ENCODE measurements at places on chromosomes 7 and 10. TPM values are rescaled to one million over a fixed set of nuclear protein-coding genes. Genes with fewer than 3 reads are reported as not detected.

Gene ZNF804B
- 2.5 TPM for total RNA-seq

DNA sequence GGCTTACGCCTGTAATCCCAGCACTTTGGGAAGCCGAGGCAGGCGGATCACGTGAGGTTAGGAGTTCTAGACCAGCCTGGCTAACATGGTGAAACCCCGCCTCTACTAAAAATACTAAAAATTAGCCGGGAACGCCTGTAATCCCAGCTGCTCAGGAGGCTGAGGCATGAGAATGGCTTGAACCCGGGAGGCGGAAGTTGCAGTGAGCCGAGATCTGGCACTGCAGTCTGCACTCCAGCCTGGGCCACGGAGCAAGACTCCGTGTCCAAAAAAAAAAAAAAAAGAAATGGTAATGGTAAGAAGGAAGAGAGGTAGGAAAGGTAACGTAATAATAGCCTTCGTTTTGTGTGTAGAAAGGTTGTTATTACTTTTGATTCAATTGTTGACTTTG is 1.2 kb downstream of the HSPA14 start:
- no peak for DNase-seq

- no peak for DNase-seq
Observed at GRCh38 chr7:136256491-136256890, 279.3 kb upstream of the MTPN start.

Gene TMEM229A
- 6.4 TPM for total RNA-seq

GRCh38 chr10:108360187-108360586 is 1195.7 kb upstream of the SORCS1 start:
- no peak for DNase-seq

Gene NAT16
- total RNA-seq = 2.3 TPM

Gene PAPOLB
- total RNA-seq = 1.0 TPM

Gene PRTFDC1
- total RNA-seq = 32.4 TPM

DNA sequence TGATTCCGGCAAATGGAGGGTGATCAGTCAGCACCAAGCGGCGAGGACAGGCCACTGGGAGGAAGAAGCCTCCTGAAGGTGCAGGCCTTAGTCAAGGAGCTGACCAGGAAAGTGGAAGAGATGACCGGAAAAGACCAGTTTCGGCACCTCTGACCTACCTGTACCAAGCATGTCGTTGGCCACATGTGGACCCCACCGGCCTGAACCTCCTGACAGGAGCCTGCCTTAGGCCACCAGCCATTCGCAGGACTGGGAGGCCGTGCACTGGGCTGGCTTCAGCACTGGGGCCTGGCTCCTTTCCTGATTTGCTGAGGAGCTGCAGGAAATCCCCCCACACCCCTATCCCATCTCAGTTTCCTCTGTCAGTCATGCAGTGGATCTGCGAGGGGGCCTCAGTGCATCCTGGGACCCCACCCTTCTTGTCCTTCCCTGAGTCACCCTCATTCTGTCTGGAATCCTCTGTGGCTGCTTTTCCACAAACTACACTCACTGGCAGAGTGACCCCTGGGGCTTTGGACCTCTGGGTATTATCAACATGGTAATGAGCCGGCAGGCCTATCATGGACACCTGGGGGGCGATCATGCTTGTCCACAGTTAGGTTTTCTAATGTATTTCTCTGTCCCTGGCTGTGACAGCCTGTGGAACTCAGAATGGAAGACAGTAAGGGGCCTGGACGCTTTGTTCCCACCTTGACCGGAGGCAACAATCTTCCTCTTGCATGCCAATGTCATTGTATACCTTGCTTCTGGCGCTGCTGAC is 33.0 kb downstream of the RAMP3 start:
- DNase-seq = no peak

Gene MEPCE
- 48.7 TPM for total RNA-seq

Gene MAP3K8
- 13.8 TPM for total RNA-seq

Gene DPYSL4
- 59.6 TPM for total RNA-seq

- no peak for DNase-seq
Observed at GRCh38 chr10:9219860-9220259, 1165.4 kb downstream of the GATA3 start.

DNA sequence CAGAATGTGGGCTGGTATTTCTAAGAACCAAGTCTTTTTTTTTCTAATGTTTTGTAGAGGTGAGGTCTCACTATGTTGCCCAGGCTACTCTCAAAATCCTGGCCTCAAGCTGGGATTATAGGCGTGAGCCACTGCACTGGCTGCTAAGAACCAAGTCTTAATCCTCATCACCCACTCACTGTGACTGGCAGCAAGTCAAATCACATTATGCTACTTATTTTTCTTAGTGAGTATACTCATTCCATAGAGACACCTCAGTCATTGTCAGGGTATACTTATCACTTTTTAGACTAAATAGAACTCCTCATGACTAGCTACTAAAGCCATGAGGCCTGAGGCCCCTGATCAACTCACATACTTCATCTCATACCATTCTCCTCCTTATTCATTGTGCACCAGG is 116.1 kb downstream of the STRA8 start:
- DNase-seq = no peak

DNA sequence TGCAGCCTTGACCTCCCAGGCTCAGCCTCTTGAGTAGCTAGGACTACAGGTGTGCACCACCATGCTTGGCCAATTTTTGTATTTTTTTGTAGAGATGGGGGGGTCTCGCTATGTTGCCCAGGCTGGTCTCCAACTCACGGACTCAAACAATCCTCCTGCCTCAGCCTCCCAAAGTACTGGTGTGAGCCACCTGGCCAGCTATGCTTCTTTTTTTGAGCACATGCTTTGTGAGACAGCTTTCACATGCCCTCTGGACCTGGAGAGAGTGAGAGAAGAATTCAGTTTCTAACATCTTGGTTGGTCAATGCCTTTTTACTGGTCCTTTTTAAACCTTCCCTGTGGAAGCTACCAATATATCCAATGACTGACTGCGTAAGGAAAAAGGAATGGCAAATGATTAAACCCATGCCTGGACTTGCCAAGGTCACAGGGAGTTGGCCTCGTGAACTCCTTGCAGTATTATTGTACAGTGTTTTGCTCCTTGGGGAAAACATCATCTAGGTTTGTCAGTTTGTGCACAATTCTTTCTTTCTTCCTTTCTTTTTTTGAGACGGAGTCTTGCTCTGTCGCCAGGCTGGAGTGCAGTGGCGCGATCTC is 6.2 kb upstream of the FOXK1 start:
- DNase-seq = no peak

Gene STRIP2
- 7.7 TPM for total RNA-seq

- DNase-seq = no peak
Observed at GRCh38 chr10:90635111-90635765, 222.6 kb downstream of the HTR7 start.

DNA sequence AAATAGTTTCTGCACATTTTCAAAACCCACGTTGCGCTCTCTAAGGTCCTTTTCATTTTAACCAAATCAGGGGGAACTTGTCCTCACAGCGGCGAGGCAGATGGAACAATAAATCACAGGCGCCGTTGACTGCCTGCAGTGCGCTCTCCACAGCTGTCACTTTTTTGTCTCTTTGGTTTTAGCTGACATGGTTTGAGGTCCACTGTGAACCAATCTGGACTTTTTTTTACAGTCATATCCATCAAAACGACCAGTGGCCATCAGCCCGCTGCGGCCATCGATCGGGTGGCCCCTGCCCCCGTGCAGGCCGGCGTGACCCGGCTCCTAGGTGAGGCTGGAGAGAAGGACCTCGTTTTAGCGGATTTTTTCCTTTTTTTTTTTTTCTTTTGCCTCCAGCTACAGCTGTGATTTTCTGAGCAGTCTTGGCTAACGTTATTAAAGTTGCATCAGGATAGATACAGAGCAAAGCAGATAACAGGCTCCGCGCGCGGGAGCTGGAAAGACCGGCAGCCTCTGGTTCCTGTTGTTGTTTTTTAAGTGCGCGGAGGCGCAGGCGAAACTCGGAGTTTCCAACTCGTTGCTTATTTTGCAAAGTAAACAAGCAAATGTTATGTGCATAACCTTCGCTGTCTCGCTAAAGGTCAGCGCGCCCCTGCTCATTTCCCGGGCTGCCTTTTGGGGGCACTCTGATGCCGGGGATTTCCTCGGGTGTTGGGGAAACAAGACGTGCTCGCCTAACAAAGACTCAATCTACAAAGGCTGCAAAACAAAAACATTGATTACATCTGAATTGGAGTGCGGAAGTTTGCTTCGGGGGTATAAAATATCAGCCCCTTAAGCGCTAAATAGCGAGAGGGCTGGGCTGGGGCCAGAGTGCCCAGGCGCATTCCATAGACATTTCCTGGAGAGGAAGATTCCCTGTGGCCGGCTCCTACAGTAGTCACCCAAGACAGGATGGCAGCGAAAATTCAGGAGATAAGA is 414.8 kb upstream of the MKI67 start:
- DNase-seq = no peak

GRCh38 chr7:94176694-94177200 is 172.6 kb upstream of the BET1 start:
- DNase-seq = no peak

Gene COL13A1
- 0.78 TPM for total RNA-seq

DNA sequence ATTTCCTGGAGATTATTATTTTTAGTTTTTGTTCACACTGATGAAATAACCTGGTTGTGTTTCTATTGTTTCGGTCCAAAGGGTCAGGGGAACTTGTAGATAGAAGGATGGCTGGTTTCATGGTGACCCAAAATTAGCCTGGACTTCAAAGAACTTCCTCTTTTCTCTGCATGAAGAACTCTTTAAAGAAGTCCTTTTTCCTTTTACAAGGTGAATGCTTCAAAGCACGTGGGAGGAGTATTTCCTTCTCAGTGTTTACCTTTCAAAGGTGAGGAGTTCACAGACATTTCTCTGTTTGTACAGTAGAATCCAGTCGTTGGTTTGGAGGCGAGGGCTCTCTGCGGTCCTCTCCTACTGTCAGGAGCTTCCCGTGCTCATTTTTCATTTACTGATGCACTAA is 561.7 kb downstream of the GATA3 start:
- DNase-seq = no peak

GRCh38 chr7:55212838-55213237 is 152.3 kb upstream of the LANCL2 start:
- peak; percentile 24 for DNase-seq

DNA sequence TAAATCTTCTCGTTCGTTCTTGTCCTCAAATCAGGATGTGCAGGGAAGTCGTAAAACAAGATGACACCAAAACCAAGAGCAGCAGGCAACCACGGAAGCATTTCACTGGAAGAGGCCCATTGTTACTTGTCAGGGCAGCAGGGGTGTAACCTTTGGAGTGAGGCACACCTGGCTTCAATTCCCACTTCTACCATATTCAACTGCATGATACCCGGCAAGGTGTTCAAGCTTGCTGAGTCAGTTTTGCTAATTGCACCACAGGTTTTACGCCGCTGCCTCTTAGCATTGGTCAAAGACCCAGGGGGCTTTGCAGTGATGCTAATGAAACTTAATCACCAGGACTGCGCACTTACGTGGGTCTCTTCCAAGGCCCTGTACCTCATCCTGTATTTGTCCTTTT is 50.0 kb upstream of the PTER start:
- DNase-seq = no peak

GRCh38 chr7:2855386-2855785 is 11.3 kb upstream of the GNA12 start:
- DNase-seq = no peak

- DNase-seq = no peak
Observed at GRCh38 chr7:36795451-36796021, 71.2 kb upstream of the AOAH start.

DNA sequence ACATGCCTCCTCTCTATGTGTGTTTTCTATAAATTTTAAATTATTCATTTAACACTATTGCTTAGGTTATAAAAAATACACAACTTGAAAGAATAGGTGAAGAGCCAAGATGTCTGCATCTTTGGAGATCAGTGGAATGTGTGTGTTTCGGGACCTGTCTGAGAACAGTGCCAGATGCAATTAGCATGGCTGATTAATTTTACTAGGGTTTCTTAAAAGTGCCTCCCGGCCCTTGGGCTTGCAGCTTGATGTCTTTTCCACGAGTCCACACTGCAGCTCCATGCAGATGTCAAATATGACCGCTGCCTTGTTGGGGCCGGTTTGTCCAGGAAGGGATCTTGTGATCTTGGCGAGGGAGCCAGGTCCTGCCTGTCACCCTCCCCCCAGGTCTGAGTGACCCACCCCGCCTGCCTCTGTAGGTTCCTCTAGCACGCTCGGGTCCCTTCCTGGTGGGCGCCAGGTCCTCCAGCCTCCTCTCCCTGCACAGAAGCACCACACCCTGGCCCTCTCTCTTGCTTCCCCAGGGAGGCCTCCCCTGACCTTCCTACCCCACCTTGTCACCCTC is 20.7 kb downstream of the LHPP start:
- DNase-seq = no peak

Gene SPDYE2B
- not detected for total RNA-seq

DNA sequence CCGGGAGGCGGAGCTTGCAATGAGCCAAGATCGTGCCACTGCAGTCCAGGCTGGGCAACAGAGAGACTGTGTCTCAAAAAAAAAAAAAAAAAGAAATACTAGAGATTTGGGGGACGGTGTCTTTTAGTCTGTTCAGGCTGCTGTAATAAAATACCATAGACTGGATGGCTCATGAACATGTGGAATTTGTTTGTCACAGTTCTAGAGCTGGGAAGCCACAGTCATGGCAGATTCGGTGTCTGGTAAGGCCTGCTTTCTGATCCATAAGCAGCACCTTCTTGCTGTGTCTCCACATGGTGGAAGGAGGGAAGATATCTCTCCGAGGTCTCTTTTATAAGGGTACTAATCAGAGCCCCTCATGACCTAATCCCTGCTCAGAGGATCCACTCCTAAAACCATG is 102.7 kb upstream of the MKLN1 start:
- no peak for DNase-seq

Gene OR9A2
- total RNA-seq = 3.3 TPM

GRCh38 chr10:22544325-22545068 is 169.9 kb downstream of the PIP4K2A start:
- DNase-seq = no peak

DNA sequence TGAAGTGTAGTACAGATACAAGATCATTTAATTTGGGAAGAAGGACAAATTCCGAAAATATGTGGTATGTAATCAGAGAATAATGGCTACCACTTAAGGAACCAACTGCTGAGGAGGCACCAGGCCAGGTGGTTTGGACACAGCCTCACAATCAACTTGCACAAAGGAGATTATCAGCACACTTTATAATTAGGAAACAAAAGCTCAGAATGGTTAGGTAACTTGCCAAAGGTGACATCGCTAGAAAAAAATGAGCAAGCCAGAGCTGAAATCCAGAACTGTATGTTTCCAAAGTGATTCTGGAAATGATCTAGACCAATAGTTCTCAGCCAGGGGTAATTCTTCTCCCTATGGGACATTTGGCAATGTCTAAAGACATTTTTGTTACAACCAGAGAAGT is 36.6 kb downstream of the ERCC6 start:
- no peak for DNase-seq

DNA sequence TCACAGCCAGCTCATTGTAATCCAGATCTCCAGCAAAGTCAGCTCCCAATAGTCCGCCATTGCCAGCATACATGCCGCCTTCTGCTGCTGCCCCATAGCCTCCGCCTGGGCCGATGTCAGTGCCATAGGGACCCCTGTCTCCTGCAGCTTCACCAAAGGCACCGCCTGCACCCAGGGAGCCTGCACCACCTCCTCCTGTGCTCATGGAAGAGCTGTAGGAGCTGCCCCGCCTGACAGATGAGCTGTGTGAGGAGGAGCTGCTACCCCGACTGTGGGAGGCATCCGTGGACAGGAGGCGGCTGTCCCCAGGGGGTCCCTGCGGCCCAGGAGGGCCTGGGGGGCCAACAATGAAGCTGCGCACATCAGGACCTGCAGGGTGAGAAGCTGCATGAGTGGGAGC is 51.7 kb downstream of the COL17A1 start:
- DNase-seq = no peak

Measured in dorsolateral prefrontal cortex (tissue), 122 donors.